ENCODE measurements at places on chromosomes 5 and 9.

DNA sequence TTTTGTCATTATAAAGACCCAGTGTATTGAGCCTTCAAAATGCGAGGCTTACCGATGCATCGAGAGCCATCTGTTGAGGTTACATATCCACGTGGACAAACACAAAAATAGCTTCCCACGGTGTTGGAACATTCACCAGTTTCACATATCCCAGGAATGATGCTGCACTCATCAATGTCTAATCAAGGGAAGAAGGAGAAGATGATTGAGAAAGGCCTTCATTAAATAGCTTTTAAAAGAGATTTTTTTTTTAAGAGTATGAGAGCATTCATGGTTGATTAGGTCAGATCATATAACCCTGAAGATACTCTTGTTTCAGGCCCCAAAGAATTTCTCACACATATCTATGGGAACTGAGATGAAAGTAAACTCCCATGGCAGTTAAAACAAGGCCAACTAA, 129.4 kb downstream of the FBN2 start:
- no peak for DNase-seq

- no peak for DNase-seq
Observed at GRCh38 chr9:134373269-134373668, 47.0 kb downstream of the RXRA start.

DNA sequence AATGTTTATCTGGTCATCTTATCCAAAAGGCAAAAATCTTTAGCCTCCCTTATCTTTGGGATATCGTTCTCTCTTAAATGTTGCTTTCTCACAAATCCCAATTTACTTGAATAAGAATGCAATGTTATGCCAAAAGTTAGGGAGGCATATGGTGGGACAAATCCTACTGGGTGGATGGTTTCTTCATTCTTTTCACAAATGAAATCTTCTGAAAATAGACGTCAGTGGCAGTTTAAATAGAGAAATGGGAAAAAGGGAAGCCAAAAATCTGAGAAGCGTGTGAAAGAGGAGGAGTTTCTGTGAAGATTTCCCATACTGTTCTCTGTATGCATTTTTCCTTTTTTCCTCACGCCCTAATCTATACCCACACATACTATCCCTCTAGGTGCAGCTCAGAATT, 2.5 kb upstream of the PCDHAC1 start:
- no peak for DNase-seq

GRCh38 chr5:88682881-88683361, 200.1 kb downstream of the MEF2C start:
- no peak for DNase-seq

DNA sequence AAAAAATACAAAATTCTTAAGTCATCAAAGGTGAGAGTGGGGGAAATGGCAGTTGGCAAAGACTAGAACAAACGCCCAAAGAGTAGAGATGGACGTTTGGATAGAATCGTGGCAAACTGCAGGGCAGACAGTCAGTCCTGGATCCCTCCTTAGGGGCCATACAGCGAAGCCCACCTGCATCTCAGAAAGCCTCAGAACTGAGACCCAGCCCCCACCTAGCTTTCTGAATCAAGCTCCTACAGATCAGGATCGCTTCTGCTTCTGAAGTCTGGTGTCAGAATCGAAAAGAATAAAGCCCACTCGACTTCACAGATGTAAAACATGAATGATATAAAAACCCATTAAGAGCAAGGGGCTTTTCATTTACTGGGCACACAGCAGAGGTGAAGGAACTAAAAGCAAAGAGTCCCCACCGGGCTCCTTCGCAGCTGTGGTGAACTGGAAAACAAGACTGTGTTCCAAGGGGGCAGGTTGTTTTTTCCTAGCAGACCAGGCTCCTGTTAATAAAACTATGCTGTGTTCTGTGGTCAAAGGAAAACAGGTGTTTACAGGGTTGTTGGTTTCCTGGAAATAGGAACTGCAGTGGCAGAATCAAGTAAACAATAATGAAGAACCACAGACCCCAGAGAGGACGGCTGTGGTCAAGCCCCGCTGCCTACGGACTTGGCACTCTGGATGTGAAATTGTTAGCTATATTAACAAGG, 91.8 kb downstream of the TLE1 start:
- DNase-seq, result no peak

GRCh38 chr5:75706016-75706415, 11.2 kb downstream of the POC5 start:
- no peak for DNase-seq

GRCh38 chr9:94675008-94675881, 35.9 kb upstream of the FBP1 start:
- DNase-seq, result peak; percentile 30

DNA sequence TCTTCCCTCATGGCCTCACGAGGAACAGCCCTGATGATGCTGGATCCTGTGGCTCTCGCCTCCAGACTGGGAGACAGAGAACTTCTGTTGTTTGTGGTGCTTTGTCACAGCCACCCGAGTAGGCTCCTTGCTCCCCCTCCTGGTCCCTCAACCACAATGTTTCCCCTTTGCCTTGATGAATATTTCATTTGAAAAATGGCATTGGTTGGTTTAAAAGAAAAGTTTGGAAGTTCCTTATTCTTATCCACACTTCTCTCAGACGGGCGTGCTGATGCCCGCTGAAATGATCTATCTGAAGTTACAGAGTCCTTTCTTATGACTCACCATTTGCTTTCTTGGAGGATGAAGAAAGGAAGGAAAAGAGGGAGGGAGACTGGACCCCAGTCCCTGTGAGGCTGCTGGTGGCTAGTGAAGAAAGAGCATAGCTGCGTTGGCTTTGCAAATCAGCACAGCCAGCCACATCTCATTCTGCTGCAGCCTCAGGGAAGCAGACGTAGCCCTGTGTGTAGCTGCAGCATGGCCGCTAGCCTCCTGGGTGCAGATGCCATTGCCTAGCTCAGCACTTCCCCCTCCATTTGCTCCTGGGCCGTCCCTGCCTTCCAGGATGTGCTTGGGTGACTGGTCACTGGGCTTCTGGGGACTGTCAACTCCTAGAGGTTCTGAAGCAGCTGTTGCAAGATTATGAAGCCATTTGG, 185.9 kb downstream of the ERCC6L2 start:
- DNase-seq, result no peak

GRCh38 chr9:123933440-123934212, 3.7 kb upstream of the DENND1A start:
- DNase-seq, result no peak

GRCh38 chr5:118233606-118234005, 754.7 kb downstream of the DTWD2 start:
- DNase-seq, result no peak
